ENCODE measurements at places on chromosomes 12 and 14. TPM values are rescaled to one million over a fixed set of nuclear protein-coding genes. Genes with fewer than 3 reads are reported as not detected.

Gene IFNG
- not detected for total RNA-seq

DNA sequence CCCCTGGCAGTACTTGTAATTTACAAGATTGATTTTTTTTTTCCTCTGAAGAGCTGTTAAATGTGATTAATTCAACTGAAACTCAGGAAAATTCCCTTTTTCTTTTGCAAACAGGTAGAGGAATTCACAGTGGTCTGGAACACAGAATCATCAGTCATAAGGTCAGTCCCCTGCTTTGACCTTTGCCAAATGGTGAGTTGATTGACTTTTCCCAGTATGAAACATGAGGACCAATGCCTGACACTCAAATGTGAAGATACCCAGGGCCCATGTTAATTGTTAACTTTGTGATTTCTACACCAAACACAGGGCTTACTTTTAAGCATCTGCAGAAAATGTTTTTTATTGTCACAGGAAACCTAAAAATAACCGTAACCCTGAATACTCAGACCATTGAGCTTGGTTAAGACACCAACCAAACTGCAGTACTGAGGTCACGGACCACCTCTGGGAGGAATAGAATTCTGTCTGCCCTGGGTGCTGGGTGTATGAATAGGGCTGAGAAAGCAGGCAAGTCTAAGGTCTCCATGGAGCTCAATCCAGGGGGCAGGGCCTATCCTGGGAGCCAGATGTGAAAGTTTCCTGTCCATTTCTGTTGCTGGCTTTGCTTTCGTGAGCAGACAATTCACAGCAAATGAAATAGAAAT lies 192.4 kb downstream of the TMX1 start:
- DNase-seq, result no peak

- no peak for DNase-seq
Measured at GRCh38 chr12:64400041-64400440, 4.2 kb upstream of the XPOT start.

GRCh38 chr12:44696542-44696941 lies 179.6 kb downstream of the NELL2 start:
- DNase-seq, result no peak

DNA sequence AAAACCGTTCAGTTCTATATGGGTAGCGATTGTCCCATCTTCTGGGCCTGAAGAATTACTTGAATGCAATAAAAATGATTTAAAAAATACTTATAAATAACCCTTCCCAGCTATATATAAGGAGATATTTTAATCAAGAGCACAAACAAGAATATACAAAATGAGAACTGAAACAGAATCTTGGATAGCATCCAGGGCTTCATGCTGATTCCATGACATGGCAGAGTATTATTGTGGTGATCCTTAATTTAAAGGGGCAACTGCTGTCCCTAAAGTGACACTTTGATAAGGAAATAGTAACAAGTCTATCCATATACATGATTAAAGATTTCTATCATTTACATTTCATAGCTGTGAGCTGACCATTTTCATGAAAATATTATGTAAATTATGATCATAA lies 18.8 kb downstream of the WBP11 start:
- no peak for DNase-seq

Data from Right ventricle myocardium inferior (tissue), 1 donor.